T-cell (primary cell): ENCODE measurements at places on chromosomes 5 and 9.

DNA sequence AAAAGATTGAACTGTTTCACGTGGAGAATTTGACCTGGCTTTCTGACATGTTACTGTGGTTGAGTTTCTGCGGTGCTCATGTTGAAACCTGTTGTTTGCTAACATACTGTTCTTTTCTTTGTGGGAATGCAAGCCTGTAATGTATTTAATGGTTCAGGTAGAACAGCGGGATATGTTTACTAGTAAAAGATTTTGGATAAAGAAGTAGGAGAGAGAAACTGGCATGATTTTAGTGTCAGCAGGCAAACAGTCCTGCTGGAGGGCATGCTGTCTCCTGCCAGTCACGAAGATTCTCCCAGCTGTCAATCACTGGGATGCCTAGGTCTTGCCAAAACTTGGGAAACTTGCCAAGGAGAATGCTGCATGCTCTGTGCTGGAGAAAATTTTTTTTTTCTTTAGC, 263.5 kb downstream of the TAF11L14 start:
- DNase-seq, result no peak
- no peaks in the 10 kb centered on the region for H3K4me1 ChIP-seq
- H3K4me3 ChIP-seq, result no peak overlapping the region
- no peak overlapping the region for H3K27ac ChIP-seq
- H3K36me3 ChIP-seq, result no peaks in the 10 kb centered on the region

GRCh38 chr9:134593286-134594077, 48.1 kb upstream of the COL5A1 start:
- H3K4me3 ChIP-seq, result no peak overlapping the region
- H3K36me3 ChIP-seq, result no peaks in the 10 kb centered on the region
- no peak for DNase-seq
- peaks cover 42% of the 10 kb centered on the region for H3K27me3 ChIP-seq

DNA sequence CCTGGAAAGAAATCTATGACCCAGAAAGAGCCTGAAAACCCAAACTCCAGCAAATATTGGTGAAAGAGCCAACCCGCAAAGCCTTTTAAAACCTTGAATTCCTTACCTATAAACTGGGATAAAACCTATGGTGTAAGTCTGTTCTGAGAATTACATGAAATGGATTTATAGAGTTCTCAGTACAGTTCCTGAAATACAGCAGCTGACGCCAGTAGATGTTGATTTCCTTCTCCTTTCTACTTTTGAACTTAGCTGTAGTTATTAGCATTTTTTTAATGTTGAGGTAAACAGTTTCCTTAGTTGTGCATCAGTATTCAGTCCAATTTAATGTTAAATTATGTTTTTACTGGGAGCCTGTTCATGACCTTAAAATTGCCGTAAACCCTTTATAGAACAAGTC, 3.7 kb downstream of the SPIN1 start:
- H3K4me1 ChIP-seq, result peaks cover 16% of the 10 kb centered on the region
- no peaks in the 10 kb centered on the region for H3K36me3 ChIP-seq
- no peak for DNase-seq
- H3K27me3 ChIP-seq, result no peaks in the 10 kb centered on the region
- H3K27ac ChIP-seq, result no peak overlapping the region
- H3K4me3 ChIP-seq, result no peak overlapping the region

DNA sequence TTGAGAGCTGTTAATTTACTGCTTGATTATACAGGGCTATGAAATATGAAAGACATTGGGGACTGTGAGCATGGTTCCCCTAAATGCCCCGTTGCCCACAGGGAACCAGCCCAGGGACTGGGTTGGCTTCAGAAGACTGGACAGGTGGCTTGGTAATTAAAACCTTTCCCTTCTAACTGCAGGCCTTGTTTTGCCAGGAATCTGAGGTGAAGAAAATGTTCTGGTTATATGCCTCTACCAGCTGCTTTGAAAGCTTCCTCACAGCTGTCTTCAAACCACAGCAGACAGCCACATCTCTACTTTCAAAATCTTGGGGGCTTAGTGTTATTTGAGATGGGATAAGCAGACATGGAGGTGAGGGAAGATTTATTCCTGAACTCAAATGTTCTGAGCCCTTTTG, 153.3 kb upstream of the SPRY4 start:
- no peaks in the 10 kb centered on the region for H3K27me3 ChIP-seq
- no peak overlapping the region for H3K27ac ChIP-seq
- no peaks in the 10 kb centered on the region for H3K4me1 ChIP-seq
- no peak overlapping the region for H3K4me3 ChIP-seq
- DNase-seq, result no peak
- no peaks in the 10 kb centered on the region for H3K36me3 ChIP-seq

DNA sequence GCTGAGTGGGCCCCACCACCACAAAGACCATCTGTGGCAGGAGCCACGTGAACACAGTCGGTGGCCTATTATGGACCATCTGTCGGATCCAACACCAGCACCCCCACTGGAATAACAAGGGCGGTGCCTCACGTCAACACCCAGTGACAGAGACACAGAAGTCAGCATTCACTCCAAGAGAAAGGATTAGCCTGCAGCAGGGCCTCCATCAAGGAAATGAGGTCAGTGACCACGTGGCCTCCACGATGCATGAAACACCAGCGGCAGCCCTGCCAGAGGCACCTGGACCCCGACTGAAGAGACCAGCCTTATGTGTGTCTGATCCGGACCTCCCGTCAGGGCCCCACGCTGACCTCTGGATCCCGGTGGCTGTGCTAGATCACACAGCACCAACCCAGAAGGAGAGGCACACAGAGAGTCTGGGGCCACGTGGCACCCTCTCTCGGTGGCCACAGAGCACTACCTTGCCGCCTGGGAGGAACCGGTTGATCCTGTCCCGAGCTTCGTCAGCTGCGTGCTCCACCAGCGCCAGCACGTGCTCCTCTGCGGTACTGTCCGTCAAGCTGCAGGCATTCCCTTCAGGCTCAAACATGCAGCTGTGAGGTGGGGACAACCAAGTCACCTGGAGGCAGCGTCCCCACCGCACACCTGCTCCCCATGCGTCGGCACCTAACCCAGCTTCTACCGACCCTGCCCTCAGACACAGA, 9.0 kb downstream of the BRD9 start:
- H3K4me1 ChIP-seq, result no peaks in the 10 kb centered on the region
- DNase-seq, result no peak
- H3K27me3 ChIP-seq, result no peaks in the 10 kb centered on the region
- H3K27ac ChIP-seq, result no peak overlapping the region
- H3K4me3 ChIP-seq, result no peak overlapping the region
- H3K36me3 ChIP-seq, result peaks cover 20% of the 10 kb centered on the region

DNA sequence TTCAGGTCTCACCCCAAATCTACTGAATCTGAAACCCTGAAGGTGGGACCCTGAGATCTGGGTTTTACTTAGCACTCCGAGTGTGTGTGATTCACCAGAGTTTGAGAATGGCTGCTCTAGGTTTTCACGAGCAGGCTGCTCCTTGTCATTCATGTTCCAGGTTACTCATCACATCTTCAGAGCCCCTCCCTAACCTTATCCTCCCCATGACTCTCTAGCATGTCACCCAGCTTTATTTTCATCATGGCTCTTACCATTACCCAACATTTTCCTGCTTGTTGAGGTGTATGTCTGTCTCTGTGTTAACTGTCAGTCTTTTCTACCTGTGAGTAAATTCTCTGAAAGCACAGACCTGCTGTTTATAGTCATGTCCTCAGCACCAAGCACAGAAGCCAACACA, 319.2 kb downstream of the NSG2 start:
- no peaks in the 10 kb centered on the region for H3K27me3 ChIP-seq
- DNase-seq, result no peak
- H3K4me3 ChIP-seq, result no peak overlapping the region
- H3K27ac ChIP-seq, result no peak overlapping the region
- H3K4me1 ChIP-seq, result no peaks in the 10 kb centered on the region

DNA sequence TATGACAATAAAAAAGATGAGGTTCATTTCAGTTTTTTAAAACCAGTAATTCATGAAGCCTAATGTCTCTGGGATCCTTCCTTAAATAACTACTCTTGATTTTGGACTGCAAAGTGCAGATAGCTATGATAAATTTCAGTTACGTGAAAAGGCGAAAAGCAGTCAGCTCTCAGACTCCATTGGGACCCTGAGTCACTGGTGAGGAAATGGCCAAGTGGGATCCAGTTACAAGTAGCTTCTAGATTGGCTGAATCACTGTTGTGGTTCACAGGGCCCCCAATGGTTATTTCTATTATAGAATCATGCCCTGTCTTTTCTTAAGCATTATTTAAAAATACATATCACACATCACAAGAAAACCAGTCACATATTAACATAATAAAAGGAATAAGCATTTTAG, 31.1 kb upstream of the PPP3R2 start:
- H3K36me3 ChIP-seq, result no peaks in the 10 kb centered on the region
- no peak for DNase-seq
- H3K27me3 ChIP-seq, result no peaks in the 10 kb centered on the region
- no peak overlapping the region for H3K4me3 ChIP-seq

DNA sequence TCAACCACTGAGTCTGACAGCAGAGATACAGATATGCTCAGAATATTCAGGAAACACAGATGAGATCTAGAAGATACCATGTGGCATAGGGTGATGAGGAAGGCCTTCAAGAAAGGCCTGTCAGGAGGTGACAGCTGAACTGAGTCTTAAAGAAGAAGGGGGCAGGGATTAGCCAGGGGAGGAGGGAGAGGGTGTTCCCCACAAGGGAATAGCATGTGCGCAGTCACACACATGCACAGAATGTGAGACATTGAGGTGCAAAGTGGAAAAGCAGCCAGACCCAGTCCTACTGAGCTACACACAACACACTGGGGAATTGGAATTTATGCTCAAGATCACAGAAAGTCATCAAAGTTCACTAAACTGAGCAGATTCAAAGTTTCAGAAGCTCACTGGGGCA, 3.0 kb upstream of the SLC25A48 start:
- no peak for DNase-seq
- H3K4me3 ChIP-seq, result no peak overlapping the region
- no peaks in the 10 kb centered on the region for H3K36me3 ChIP-seq
- H3K27ac ChIP-seq, result no peak overlapping the region
- no peaks in the 10 kb centered on the region for H3K27me3 ChIP-seq
- H3K4me1 ChIP-seq, result no peaks in the 10 kb centered on the region

DNA sequence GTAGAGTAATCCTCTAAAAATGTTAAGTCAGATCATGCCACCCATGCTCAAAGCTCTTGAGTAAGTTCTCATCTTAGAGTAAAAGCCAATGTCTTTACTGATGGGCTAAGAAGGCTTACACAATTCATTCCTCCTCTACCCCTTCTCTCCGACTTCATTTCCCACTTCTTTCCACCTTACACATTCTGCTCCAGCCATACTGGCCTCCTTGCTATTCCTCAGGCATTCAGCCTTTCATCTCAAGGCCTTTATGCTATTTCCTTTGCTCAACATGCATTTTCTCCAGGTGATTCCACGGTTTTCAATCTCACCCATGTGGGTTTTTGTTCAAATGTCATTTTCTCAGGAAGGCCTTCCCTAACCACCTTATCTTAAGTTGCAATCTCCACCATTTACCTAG, 104.9 kb downstream of the MAP1B start:
- no peak for DNase-seq
- no peak overlapping the region for H3K4me3 ChIP-seq
- no peaks in the 10 kb centered on the region for H3K4me1 ChIP-seq
- no peaks in the 10 kb centered on the region for H3K36me3 ChIP-seq
- no peaks in the 10 kb centered on the region for H3K27me3 ChIP-seq

DNA sequence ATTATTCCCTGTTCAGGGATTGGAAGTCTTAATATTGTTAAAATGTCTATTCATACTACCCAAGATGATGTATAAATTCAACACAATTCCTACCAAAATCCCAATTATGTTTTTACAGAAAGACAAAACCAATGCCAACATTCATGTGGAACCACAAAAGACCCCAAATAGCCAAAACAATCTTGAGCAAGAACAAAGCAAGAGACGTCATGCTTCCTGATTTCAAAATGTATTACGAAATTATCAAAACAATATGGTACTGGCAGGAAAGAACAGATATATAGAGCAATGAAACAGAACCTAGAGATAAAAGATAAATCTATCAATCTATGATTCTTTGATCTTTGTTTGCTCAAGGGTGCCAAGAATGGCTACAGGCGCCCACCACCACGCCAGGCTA, 237.9 kb downstream of the TAF11L14 start:
- H3K27me3 ChIP-seq, result no peaks in the 10 kb centered on the region
- no peak overlapping the region for H3K4me3 ChIP-seq
- no peak for DNase-seq
- H3K36me3 ChIP-seq, result no peaks in the 10 kb centered on the region
- H3K4me1 ChIP-seq, result no peaks in the 10 kb centered on the region

GRCh38 chr9:4138781-4139180, 161.1 kb downstream of the GLIS3 start:
- H3K4me3 ChIP-seq, result no peak overlapping the region
- DNase-seq, result no peak
- H3K27me3 ChIP-seq, result peaks cover 2% of the 10 kb centered on the region
- no peaks in the 10 kb centered on the region for H3K4me1 ChIP-seq
